NCI-H2081 treated with DMSO at 0.1 percent for 48 hours (cell line): ENCODE measurements at places on chromosomes 2 and 18.

- DNase-seq = no peak
These were observed 9.2 kb upstream of the DNPEP start for GRCh38 chr2:219396863-219397457.

- no peak for DNase-seq
These were observed 652 bp downstream of the GCA start for GRCh38 chr2:162344617-162344950.

GRCh38 chr2:9268301-9269080, 61.9 kb downstream of the ASAP2 start:
- no peak for DNase-seq

GRCh38 chr18:58041633-58042032, 2.4 kb upstream of the NEDD4L start:
- no peak for DNase-seq

- DNase-seq = no peak
These were observed 229.7 kb downstream of the EIPR1 start for GRCh38 chr2:3147651-3148530.

DNA sequence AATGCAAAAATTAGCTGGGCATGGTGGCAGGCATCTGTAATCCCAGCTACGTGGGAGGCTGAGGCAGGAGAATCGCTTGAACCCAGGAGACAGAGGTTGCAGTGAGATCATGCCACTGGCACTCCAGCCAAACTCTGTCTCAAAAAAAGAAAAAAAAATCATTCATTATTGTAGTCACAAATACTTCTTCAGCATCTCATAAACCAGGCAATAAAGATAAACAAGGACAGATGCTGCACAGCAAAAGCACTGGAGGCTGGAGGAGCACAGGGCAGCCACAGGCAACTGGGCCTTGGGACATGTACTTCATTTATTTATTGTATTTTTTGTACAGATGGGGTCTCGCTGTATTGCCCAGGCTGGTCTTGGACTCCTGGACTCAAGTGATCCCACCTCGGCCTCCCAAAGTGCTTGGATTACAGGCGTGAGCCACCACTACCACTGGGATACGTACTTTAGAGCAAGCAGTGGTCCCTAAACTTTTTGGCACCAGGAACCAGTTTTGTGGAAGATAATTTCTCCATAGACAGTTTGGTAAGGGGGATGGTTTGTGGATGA, 16.8 kb upstream of the MAT2A start:
- no peak for DNase-seq

DNA sequence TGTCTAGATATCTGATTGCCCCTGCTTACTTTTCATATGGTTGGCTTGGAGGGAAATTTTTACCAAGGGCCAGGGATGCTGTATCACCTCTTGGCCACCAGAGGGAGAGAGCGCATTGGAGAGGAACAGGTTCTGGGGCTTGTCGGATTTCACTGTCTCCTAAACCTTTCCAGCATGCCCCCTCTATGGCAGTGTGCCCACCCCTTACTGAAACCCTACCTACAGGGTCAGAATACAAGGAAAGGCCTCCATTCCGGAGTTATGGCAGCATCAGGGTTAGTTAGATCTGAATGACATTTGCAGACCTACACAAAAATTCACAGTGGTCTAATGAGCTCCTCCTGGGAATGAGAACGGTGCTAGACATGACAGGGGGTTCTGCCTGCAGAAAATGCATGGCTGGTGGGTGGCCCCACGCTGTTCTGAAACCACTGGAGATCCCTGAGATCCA, 5.8 kb downstream of the SLC14A2 start:
- DNase-seq = no peak

GRCh38 chr2:241304039-241304670, 11.3 kb downstream of the HDLBP start:
- no peak for DNase-seq

DNA sequence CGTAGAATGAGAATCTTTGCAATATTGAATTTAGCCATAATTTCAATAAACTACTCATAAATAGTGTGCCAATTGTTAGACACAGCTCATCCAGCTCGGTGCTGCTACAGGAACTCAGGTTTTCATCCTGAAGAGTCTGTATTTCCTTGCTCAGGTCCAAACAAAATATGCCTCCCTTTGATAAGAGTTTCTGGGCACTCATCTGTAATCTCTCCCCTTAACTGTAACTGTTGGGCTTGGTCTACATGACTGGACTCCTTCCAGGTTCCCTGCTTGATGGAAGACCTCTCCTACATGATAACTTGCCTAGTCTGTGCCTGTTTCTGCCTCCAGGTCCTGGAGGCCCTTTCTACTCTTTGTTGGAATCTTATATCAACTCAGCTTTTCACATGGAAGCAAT, 57.9 kb downstream of the GCA start:
- DNase-seq = no peak

- peak; percentile 28 for DNase-seq
These were observed 12.8 kb upstream of the HMSD start for GRCh38 chr18:63936156-63936931.

- no peak for DNase-seq
These were observed 40.8 kb downstream of the GTF3C3 start for GRCh38 chr2:196758474-196759377.

DNA sequence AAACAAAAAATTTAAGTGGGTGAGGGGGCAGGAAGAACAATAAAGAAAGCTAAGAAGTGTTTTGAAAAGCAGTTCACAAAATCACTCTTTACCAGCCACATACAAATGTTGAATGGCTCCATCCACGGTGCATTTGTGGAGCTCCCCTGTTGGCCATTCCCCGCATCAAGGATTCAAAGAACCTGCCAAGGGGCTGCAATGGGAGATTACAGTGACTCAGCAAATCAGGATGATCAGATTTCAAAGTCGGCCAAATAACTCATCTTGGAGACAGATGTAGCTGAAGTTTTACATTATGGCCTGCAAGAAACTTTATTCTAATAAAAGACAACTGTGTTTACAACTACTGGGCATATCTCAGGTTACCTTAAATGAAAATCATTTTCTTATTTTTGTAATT, 26.9 kb downstream of the COL4A3 start:
- no peak for DNase-seq

DNA sequence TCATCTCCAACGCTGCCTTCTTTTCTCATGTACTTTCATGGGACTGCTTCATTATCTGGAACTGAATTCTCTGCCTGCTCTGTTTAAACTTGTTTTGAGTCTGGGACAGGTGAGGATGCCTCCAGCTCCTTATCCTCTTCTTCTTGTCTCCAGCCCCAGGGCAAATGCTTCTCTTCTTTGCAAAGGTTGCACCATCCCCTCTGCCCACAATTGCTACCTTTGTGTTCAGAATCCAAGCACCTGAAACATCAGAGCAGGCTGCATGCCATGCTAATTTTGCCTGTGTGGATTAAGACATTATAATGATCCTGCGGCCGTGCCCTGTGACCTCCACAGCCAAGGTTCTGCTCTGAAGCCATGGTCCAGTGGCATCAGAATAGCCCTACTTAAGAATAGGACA, 309.5 kb downstream of the EPHA4 start:
- DNase-seq = no peak

GRCh38 chr18:434410-434809, 66.1 kb downstream of the COLEC12 start:
- no peak for DNase-seq

DNA sequence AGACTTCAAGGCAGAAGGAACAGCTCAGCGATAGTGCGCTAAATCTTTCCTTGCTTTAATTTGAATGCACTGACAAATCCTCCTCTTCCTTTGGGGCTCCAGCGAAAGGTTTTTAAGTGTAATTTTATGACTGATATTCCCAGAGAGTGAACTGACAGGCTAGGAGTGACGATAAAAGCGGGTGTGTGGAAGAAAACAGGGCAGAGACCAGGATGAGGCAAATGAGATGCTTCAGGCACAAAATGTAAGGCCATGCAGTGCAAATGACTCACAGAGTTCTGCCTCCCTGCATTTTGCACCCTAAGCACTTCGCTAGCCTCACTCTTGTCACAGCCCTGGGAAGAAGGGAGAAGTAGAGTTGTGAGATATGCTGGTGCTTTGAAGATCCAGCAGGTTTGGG, 14.7 kb downstream of the KLHL23 start:
- DNase-seq = no peak

DNA sequence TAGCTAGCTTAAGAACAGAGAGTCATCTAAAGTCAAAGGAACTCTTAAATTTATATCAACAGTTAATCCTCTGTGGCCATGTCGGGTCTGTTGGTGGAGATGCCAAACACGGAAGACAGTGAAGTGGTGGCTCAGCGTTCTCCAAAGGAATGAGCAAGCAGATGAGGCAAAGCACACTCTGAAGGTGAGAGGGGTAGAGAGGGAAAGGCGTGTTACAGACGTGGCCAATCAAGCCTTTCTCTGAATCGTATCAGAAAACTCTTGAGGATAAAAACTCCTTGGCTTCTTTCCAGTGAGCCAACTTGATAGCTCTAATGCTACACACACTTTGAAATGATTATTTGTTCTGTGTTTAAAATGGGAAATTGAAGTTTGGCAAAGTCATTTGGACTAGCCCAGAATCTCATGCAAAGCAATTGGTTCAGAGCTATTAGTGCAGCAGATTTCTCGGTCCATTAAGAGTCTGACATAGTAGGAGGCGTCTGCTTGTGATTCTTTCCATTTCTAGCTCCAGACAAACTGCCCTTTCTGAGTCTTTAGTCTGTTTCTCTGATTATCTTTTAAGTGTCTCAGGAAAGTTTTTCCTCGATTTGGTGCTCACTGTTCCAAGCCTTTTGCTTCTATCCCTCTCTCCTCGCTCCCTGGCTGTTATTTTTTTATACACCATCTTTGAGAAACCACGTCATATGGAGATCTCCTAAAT, 57.5 kb upstream of the CPO start:
- no peak for DNase-seq

DNA sequence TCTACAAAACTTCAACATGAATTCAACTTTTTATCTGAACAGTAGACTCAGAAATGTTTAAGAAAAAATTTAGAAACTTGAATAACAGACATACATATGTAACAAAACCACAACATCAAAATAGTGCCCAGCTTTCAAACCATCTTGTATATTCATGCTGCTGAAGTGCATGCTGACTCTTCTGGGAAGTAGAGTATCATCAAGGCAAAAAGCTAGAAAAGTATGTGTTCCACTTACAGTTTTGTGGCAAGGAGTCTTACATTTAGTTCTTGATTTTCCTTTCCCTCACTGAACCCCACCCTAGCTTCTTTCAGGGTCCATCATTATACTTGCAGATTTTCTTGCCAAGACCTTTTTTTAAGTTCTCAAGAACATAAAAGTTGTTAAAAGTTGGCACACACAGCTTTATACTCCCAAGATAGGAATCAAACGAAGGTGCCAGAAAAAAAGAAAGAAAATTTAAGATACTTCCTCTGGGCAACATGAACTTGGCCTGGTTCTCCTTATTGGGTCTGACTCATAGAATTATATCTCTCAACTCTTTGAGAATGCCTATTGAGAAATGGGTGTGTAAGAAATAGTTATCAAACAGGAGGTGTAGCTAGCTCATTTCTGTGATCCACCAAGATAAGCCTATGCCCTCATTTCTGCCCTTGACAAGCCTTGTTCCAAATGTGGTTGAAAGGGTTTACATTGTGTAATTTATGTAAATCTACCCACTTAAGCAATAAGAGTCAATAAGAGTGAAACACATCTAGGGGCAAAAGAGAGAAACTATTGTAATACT, 667.6 kb upstream of the ACVR2A start:
- DNase-seq = no peak

DNA sequence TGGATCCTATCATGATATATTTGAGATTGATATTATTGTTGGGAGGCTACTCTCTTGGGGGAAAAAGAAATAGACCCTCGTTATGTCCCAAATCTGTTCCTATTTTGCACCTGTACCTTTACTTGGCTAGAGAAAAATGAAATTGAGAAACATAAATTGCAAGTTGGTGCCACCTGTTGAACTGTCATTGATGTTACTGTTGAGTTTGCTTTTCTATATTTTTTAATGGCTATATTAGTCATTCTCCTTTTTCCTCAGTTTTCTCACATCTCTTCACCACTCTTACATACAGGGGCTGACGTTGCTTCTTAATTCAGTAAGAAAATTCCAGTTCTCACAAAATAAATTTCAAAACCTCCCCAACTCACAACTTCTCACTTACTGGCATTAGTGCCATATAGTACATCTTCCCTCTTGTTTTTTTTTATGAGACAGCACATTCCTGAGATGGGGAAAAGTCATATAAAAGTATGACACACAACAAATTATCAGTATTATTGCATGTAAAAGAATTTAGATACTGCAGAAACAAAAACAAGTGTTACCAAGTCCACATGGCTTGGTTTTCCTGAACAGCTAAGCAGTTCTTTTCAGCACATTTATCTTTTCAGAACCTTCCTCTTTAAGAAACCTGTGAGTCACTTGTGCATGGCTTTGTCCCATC, 348.3 kb upstream of the DSEL start:
- DNase-seq = no peak

DNA sequence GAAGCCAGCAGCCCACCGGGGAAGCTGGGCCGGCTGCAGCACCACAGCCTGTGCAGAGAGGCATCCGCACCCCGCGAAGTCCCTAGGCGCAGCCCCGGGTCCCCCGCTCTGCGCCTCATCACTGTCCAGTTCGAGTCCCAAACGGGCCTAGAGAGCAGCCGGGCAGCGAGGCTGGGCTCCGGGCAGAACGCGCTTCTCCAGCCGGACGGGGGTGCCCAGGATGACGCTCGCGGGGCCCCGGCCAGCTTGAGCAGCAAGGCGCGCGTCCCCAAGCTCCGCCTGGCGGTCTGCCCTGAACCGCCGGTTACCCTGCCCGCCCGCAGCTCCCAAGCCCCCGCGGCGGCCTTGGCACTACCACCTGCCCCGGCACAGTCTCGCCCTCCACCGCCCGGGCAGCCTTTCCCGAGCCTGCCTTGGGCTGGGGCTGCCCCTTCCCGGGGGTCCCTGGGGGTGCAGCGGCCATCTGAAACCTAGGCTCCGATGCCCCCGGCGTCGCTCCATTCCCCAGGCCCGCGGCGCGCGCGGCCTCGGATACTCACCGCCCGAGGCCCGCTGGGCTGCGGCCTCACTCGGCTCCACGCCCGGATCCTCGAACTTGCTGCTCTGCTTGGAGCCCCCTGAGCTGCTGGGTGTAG, 591 bp downstream of the SLC16A14 start:
- no peak for DNase-seq

GRCh38 chr18:7333025-7333562, 102.2 kb downstream of the LRRC30 start:
- DNase-seq = no peak

DNA sequence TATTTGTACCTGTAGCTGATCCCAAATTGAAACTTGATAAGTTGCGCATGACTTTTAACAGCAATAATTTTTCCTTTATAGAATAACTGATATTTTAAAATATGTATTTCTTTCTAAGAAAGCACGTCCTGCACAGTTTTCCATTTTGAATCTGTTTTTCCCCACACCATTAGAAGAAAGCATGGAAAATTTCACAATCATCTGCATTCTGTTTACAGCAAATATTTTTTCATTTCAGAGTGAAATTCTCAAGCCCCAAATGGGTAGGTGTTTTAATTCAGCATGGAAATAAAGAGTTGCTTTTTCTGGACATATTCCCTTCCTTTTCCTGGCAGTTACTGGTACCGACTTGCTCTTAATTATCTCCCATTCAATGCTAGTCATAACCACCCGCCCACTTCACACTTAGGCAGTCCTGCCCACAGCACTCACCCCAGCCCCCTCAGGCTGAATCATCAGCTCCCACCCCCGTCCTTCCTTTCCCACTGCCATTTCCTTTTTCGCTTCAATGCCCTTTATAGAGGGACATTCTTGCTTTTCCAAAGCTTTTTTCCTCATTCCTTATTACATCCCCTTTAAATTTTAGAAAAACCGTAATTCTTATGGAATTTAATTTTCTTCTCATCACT, 89.2 kb upstream of the GLS start:
- no peak for DNase-seq

- no peak for DNase-seq
These were observed 6.5 kb downstream of the TTR start for GRCh38 chr18:31598021-31598805.
